ENCODE measurements at places on chromosomes 12 and 14.

DNA sequence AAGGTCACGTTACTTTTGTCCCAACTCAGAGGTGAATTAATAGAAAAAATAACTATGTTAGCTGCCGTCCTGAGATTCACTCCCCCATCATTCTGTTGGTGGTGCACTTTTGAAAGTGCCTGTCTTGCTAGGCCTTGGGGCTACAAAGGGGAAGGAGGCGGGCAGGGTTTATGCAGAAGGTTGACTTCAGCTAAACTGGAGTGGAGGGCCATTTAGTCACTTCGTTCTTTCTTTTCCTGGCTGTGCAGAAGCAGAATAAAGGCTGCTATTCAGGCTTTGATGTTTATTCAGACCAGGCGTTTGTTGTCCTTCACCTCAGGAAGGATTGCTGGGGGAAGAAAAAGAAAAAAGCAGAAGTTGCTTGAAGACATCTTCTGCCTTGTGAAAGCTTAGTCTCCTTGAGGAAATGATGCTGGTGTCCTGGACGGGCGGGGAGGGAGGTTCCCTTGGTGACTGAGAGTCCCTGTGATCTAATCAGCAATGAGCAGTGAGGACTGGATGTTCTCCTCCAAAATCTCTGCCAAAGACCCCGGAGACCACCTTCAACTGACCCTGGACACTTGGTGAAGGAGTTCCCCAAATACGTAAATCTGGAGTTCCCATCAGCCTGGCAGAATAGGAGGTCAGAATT, 4.0 kb downstream of the GLT1D1 start:
- DNase-seq = no peak

- DNase-seq = no peak
Measured at GRCh38 chr12:58202933-58203718, 261.8 kb downstream of the ATP23 start.

- DNase-seq = no peak
Measured at GRCh38 chr14:95679148-95679815, 6.9 kb upstream of the TCL1B start.

DNA sequence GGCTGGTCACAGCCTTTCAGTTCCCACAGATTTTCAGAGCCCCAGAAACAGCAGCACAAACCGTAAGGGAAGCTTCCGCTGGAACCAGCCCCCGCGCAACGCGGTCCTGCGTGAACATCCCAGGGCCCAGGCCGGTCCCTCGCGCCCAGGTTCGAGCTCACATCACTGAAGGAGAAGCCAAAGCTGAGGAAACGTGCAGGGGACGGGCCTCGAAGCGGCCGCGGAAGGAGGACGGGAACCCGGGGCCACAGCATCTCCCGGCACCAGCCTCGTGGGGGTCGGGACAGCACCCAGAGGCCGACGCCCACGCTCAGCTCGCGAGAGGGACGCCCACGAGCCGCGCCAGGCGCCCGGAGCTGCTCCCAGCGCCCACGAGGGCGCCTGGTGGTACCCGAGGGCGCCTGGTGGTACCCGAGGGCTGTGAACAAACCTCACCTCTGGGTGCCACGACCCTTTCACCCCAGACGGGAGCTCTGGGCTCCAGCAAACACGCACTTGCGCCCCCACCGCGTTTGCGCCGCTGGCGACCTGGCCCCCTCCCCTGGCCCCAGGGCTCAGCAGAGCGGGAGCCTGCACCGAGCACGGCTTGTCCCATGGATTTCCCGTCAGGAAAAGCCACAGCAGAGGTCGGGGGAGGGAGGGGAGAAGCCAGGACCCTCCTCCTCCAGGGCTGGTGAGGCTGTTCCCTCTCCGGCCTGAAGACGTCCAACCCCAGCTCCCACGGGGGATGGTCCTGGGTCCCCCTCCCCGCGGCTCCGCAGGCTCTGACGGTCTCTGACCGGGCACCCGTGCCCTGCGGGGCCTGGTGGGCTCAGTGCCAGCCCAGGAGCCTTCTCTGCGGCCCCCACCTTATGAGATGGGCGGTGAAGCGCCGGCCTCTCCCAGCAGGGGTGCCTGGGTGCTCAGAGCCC, 6.9 kb downstream of the LRCOL1 start:
- DNase-seq = no peak

DNA sequence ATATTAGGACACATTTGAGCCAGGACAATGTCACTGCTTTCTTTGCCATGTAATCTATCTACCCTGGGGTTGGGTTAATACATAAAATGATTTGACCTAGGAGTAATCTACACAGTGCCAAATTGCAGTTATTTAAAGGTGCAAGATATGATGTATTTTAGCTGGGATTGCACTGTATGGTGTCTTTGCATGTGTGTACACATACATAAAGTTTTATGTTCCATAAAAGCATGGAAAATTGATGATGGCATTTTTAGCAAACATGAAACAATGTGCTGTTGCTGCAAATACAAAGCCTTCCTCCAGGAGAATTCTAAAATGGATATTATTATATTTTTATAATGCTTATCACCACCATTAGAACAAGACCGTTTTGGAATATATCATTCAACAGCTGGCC, 24.0 kb upstream of the PLBD1 start:
- no peak for DNase-seq

DNA sequence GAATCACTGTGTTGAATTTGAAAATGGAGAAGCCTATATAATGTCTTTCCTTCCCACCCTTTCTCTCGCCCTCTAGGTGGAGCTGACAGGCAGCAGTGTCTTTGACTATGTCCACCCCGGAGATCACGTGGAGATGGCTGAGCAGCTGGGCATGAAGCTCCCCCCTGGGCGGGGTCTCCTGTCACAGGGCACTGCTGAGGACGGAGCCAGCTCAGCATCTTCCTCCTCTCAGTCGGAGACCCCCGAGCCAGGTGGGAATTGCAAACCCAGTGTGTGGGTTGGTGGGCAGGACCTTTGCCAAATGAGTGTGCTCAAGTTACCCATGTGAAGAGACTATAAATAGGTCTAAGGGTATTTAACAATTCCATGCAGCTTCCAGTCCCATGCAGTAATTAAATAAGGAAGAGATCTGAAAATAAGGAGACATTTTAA, 274.7 kb downstream of the EGLN3 start:
- DNase-seq = no peak

- no peak for DNase-seq
Measured at GRCh38 chr14:95226801-95227200, 69.5 kb upstream of the DICER1 start.

GRCh38 chr14:76936483-76936882, 92.0 kb downstream of the IRF2BPL start:
- no peak for DNase-seq

GRCh38 chr12:47740606-47741339, 15.5 kb upstream of the ENDOU start:
- DNase-seq = no peak

DNA sequence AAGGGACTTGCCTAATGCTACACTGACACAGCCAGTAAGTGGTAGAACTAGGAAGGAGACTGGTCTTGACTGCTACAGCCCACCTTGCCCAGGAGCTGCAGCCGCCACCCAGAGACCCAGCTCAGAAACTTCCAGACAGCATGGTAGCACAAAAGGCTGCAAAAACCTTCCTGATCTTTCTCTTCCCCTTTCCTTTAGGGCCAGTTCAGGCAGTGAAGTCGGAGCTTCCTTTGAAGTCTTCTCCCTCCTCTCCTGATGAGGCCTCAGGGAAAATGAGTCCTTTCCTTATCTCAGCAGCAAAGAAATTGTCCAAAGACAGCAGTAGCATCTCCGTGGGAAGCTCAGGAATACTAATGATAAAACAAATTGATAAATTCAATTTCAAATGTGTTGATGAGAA, 21.0 kb upstream of the CHST11 start:
- DNase-seq = no peak

DNA sequence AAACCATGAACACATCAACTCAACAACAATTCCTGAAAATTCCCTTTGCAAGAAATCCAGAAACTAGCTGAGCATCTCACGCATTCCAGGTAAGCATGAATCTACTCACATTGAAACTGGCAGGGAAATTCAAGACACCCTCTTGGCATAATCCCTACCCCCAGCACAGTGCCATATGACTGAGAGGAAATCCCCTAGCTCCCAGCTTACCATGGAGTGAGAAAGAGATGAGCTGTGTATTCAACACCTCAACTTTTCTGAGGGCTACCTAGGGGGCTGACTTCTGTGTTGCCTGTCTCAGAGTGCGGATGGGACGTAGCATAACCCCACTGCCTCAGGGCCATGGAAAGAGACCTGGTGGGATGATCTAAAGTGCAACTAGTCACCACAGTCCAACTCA, 37.7 kb upstream of the GPR132 start:
- no peak for DNase-seq

- no peak for DNase-seq
Measured at GRCh38 chr14:68762953-68763764, 29.7 kb downstream of the ZFP36L1 start.

- DNase-seq = no peak
Measured at GRCh38 chr12:94566345-94566744, 84.0 kb downstream of the TMCC3 start.

DNA sequence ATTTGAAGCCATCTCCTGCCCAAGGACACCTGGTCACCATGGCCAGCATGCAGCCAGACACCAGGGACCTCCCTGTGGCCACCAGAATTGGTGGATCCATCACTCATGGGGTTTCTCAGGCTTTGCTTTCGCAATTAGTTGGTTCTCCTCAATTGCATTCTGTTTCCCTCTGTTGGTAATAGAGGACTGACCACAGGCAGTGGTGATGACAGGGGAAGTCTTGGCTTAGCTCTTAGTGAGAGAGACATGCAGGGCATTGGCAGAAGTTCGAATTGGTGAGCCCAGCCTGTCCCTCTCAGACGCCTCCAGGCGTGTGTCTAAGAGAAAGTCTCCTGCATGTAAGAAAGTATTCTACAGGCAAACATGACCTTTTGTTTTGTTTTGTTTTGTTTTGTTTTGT, 21.3 kb downstream of the HCAR2 start:
- DNase-seq = no peak

DNA sequence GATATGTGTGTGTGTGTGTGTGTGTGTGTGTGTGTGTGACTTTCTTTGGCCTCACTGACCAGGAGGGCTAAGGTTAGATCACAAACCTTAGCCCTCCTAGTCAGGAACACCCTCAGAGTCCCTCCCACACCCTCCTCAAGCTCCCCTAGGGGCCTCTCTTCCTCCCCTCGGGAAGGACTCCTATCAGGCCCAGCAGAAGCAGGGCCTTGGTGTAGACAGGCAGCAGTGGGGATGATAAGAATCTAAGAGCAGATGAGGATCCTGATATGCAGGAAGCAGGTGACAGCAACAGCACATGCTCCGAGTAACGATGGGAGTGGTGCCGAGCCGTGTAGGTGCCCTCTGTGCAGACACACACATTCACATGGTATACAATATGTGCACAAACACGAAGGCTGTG, 20.7 kb downstream of the PLEK2 start:
- no peak for DNase-seq

- no peak for DNase-seq
Measured at GRCh38 chr12:116598311-116599284, 39.4 kb downstream of the MAP1LC3B2 start.

DNA sequence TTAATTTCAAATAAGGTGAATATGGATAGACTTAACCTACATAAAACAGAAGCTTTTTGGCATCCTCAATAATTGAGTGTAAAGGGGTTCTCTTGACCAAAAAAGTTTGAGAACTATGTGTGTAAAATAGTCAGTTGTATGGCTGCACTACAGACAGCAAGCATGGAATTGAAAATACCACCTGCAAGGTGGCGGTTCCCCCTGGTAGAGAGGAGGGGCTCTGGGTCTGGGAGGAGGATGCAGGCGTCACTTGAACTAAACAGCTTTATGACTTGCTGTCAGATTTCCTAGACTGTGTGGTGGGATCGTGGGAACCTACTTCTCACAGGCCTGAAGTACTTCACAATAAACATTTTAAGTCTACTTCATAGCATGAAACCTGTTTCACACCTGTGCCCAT, 6.3 kb downstream of the EVL start:
- DNase-seq = no peak

GRCh38 chr12:25041006-25041741, 92.3 kb upstream of the BCAT1 start:
- no peak for DNase-seq

GRCh38 chr14:68412505-68413465, 380.1 kb downstream of the ZFP36L1 start:
- no peak for DNase-seq

Measured in activated CD4-positive, alpha-beta T cell treated with anti-CD3 and anti-CD28 coated beads for 4 hours (primary cell).